Breast epithelium (tissue), 4 donors: ENCODE measurements at places on chromosomes 2 and 18.

- DNase-seq, result no peak
Observed at GRCh38 chr2:27461118-27461517, 18.9 kb downstream of the KRTCAP3 start.

DNA sequence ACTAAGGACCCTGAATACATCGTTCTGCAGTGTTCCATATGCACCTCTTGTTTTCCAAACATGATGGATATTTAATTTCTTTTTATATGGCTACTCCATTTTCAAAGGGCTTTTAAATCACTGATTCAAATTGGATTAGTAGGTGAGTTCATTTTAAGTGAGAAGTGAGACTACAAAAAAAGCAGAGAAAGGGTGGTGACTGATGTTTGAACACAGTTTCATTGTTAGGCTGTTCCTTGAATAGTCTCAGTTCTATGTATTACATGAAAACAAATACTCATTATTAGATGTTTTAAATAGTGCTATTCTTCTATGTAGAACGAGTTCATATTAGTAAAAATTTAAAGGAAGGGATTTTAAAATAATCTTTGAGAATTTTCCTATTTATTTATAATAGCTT lies 72.7 kb upstream of the STON1 start:
- no peak for DNase-seq

GRCh38 chr2:157784169-157784822 lies 91.8 kb downstream of the ACVR1 start:
- DNase-seq, result peak; percentile 65

DNA sequence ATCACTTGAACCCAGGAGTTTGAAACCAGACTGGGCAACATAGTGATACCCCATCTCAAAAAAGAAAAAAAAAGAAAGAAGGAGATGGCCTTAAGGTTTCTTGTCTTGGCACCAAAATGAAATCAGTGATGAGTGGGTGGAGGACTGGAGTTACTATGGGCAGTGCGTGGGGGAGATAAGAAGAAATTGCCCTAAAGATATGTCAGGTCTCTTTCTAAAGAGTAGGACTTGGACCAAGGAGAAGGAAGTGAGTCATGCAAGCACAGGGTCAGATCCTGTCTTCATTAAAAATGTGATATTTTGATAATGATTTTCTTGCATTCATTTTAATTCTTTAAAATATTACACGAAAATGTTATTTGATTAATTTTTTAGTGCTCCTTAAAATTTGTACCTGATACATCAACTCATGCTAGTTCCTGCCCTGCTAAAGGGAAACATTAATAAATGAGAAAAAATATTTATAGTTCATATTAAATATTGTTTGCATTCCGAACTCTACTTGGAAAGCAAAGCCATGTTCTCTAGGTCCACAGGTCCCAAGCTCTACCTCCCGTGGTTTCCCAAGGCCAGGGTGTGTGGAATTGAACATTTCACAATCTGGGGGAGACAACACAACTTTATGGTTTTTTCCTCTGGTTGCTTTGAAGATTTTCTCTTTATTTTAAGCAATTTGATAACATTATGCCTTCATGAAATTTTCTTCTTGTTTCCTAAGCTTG lies 62.6 kb upstream of the CTLA4 start:
- no peak for DNase-seq

- no peak for DNase-seq
Observed at GRCh38 chr2:99651930-99652670, 162.3 kb upstream of the REV1 start.
